ENCODE measurements at places on chromosomes 12 and 14.

DNA sequence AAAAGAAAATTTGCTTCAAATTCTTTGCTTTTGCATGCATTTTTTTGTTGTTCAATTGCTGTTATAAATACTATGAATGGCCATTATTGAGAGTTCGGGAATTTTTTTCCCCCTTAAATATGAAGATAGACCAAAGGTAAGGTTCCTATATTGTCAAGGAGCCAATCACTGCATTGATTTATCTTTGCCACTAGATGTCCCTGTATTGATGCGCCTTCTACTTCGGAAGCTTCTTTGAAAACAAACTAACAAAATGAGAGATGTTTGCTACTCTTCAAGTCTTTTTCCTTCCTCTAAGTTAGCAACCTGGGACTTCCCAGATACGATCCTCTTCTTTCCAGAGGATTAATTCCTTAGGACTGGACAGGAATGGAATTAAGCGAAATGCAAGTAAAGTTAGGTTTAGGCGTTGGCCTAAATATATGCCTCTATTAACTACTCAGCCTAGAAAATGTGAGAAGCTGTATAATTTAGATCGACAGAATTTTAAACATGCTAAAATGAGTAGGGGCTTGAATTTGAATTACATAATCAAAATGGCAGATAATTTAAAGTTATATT is 318.1 kb downstream of the AEBP2 start:
- no peak for DNase-seq

GRCh38 chr12:109725321-109726105 is 11.9 kb downstream of the FAM222A start:
- DNase-seq = no peak

DNA sequence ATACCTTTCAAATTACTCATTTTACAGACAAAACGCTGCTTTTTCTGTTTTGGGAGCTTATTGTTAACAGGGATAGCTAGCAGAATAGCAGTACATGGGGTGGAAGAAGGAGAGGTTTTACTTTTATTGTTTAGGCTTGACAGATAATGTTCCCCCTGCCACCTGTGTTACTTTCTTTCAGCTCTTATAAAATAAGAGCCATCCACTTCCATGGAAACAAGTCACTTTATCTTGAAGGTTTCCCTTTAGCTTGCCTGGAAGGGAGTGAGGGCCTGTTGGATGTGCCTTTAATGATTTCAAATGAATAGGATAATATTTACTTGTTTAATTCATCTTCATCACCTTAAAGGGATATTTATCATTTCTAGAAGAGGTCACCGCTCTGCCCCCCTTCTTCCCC is 23.3 kb downstream of the GPATCH2L start:
- no peak for DNase-seq

- DNase-seq = no peak
Observed at GRCh38 chr14:61508526-61508925, 186.8 kb upstream of the HIF1A start.

DNA sequence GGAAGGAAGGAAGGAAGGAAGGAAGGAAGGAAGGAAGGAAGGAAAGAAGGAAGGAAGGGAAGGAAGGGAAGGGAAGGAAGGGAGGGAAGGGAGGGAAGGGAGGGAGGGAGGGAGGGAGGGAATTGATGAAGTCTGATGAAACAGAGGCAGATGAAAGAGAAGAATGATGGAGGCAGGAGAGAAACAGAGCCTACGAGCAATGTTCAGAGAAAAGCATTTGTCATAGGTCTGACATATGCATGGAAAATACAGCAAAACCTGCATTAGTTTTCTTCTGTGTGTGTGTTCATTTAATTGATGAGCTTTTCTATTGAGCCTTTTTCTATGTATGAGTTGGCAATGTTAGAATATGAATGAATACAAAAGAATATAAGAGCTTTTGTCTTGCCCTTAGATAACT is 343.4 kb downstream of the GXYLT1 start:
- no peak for DNase-seq

DNA sequence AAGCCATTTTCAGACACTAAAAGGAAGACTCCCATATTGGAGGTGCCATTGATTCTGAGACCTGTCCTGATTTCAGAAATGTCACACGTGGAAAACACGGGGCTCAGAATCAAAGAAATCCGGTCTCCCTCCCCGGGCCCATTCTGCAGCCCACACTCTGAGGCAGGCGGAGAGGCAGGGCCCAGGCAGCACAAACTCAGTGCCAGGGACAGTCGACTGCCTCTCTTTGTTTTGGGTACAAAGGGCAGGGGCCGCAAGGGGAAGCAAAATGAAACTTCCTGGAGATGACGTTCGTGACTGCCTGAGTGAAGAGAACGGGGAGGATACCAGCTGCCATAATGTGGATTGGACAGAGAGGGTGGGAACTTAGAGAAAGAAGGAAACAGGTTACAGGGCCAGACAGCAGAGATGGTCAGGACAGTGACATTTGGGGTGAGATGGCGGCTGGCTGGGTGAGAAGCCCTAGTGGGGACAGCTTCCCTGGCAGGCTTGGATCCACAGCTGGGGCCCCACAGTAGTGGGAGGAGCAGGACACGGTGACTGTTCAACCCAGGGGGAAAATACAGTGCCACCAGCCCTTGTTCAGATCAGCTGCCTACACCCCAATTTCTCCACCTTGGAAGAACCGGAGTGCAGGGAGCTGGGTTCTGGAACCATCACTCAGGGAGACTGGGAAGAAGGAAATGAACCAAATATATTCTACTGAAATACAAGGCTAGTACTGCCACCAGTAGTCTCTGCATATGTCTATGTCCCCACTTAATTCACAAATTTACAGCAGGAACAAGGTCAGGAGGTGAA is 8.1 kb downstream of the GAPDH start:
- no peak for DNase-seq

GRCh38 chr14:90643982-90644670 is 172.1 kb downstream of the TTC7B start:
- DNase-seq = no peak
